ENCODE measurements at places on chromosomes 1 and 21. TPM values are rescaled to one million over a fixed set of nuclear protein-coding genes. Genes with fewer than 3 reads are reported as not detected.
A peak's percentile ranks its signal among the peaks of the same experiment; 100 is the strongest.

Gene NUP210L
- total RNA-seq: 0.07 TPM

Gene APCS
- total RNA-seq: not detected

GRCh38 chr1:166113630-166114029 is 53.2 kb downstream of the FAM78B start:
- H3K4me1 ChIP-seq: no peaks in the 10 kb centered on the region
- no peak overlapping the region for H3K27ac ChIP-seq
- H3K36me3 ChIP-seq: no peaks in the 10 kb centered on the region
- H3K27me3 ChIP-seq: no peaks in the 10 kb centered on the region
- H3K4me3 ChIP-seq: no peak overlapping the region

DNA sequence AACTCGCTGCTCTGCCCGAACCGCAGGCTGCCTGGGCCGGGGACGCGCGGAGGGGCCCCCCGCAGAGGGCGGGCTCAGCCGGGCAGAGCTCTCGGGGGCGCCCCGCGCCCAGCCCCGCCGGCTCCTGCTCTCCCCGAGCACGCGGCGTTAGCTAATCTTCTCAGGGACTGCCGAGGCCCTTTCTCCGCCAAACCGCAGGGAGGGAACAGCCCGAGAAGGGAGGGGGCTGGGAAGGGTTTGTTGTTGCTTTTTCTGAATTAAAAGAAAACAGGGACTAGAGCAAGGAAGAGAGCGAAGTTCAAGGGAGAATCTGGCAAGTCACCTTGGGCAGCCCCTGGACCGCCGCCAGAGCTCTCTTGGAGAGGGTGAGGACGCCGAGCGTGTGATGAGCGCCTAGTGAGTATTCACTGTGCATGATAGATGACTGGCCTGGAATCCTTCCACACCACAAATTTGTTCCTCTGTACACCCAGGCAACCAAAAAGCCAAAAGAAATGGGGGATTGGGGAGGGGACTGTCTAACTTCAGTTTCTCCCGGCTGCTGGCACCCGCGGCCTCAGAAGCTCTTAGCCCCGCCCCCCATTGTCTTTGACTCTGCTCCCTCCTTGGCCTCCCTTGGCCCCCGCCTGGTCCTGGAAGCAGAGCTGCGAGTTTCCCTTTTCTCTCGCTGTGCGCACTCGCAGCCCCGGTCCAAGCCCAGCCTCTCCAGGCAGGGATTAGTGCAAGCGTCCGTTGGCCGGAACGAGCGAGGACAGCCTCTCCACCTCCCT is 19.7 kb upstream of the LMX1A start:
- peaks cover 78% of the 10 kb centered on the region for H3K27me3 ChIP-seq
- H3K27ac ChIP-seq: no peak overlapping the region
- H3K4me3 ChIP-seq: peak overlapping the region; percentile 83

GRCh38 chr1:244850099-244850852 is 14.1 kb downstream of the HNRNPU start:
- H3K4me3 ChIP-seq: no peak overlapping the region
- H3K36me3 ChIP-seq: peaks cover 69% of the 10 kb centered on the region
- DNase-seq: no peak
- H3K27me3 ChIP-seq: no peaks in the 10 kb centered on the region
- H3K27ac ChIP-seq: peak overlapping the region; percentile 97
